ENCODE measurements at places on chromosomes 5 and 9.

GRCh38 chr5:526456-527088 lies 2.3 kb upstream of the SLC9A3 start:
- DNase-seq, result no peak

GRCh38 chr5:32217886-32218396 lies 43.8 kb upstream of the GOLPH3 start:
- peak; percentile 44 for DNase-seq

DNA sequence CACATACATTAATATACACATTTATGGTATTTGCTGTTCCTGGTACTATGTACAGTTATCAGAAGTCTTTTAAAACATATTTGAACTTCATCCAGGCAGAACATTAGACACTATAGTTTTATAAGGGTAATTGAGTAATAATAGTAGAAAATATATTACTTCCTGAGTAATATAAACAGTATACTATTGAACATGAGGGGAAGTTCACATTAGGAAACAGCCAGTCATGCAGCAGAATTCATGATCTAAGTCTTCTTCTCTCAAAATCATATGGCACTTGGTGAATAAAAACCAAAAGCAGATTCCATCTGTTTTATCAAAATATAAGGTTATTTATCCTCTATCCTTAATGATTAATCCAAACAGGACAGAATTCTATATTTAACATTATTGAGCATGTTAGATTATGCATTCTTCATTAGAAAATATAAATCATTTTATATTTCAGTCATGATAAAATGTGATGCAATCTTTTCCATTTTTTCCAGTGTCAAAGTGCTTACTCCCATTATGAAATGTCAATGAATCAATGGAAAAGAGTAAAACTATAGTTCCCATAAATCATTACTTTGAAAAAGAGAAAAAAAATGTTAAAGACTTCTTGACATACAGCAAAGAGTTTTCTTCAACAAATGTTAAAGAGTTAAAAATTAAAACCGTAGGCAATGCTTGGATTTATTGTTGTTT lies 584.3 kb upstream of the TUSC1 start:
- no peak for DNase-seq

DNA sequence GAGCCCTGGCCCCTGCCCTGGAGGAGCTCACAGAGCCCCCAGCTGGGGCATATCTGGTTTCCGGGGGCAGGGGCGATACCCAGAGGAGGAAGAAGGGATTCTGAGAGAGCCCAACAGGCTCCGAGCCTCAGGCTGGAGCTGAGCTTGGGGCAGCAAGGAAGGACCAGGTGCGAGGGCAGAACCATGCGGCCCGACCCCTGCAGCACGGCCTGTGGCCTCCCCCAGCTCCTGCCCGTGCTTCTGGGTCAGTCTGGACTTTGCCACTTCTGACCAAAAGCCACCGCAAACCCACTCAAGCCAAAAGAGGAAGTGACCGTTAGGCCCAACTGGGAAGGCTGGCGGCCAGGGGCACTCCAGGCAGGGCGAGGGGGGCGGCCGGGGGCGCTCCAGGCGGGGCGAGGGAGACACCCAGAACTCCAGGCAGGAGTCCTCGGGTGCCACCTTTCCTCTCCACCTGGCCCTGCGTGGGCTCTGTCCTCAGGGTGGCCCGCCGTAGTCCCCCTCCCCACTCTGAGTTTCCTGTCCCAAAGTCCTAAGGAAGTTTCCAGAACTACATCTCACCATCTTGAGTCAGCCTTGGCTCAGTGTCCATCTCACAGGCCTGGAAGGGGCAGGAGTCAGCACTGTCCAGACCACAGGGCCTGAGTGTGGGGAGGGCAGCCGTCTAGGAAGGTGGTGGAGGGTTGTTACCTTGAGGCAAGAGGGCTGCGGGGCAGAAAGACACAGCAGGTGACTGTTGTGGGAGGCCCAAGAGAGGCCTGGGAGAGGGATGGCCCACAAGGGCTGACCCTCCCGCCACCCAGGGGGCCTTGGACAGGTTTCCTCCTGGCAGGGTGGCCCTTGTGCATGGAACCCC lies 946 bp upstream of the LTC4S start:
- peak; percentile 80 for DNase-seq

DNA sequence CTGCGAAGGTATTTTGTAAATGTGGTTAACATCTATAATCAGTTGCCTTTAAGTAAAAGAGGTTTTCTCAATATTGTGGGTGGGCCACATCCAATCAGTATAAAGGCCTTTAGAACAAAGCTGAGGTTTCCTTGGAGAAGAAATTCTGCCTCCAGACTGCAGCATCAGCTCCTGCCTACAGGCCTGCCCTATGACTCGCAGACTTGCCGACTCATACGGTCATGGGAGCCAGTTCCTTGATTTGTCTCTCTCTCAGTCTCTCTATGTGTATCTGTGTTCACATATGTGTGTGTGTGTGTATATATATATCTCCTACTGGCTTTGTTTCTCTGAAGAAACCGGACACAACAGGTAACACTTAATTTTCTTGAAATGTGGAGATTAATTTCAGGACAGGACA lies 45.3 kb downstream of the SLC36A1 start:
- DNase-seq, result peak; percentile 77

DNA sequence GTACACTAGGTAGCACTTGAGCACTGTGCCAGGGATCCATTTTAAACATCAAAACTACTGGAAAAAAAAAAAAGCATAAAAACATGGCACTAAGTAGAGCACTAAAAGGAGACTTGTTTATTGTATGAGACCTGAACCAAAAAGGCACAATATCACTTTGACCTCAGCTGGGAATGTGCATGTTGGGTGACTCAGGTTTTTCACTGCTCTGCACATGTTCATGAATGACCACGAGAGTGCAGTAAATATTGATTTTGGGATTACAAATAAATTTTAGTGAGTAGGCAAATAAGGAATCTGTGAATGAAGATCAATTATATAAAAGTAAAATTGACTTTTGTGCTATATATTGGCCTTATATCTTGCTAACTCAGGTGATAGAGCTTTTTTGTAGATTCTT lies 11.8 kb downstream of the RMI1 start:
- no peak for DNase-seq
